ENCODE measurements at places on chromosomes 2 and 18.

DNA sequence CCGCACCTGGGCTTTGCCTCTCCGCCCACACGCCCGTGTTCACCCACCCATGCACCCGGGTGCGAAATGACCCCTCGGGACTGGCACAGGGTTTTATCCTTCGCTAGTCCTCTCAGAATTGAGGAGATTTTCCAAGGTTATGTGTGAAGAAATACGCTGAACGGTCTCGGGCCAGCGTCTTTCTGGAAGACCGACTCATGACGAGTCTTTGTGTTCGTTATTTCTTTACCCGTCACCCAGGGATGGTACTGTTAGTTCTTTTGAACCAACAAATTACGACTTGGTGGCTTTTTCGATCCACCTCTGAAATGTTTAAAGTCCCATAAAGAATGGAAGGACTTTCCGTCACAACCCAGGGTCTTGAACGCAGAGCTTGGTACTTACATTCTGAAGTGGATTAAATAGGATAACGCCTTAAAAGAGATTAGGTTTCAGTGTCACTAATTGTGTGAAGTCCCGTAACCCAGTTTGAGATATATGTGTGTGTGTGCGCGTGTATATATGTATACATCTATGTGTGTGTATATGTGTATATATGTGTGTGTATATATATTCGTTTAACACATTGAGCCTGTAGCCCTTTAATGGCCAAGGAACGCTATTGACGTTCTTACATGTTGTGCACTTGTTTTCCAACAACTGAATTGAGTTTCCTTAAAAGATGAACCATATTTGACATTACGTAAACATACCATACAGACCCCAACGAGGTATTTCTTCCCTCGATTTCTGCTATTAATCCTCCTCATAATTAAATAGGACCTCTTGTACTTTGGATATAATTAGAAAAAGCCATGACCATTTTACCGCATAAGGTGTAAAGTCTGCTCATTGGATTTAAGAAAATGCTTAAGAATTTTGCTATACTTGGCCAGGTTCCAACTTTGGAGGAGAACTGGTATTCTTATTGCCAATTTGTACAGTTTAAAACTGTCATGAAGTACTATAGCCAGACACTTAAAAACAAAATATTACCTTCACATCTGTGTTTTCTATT lies 889 bp downstream of the ZC3H15 start:
- DNase-seq, result no peak

DNA sequence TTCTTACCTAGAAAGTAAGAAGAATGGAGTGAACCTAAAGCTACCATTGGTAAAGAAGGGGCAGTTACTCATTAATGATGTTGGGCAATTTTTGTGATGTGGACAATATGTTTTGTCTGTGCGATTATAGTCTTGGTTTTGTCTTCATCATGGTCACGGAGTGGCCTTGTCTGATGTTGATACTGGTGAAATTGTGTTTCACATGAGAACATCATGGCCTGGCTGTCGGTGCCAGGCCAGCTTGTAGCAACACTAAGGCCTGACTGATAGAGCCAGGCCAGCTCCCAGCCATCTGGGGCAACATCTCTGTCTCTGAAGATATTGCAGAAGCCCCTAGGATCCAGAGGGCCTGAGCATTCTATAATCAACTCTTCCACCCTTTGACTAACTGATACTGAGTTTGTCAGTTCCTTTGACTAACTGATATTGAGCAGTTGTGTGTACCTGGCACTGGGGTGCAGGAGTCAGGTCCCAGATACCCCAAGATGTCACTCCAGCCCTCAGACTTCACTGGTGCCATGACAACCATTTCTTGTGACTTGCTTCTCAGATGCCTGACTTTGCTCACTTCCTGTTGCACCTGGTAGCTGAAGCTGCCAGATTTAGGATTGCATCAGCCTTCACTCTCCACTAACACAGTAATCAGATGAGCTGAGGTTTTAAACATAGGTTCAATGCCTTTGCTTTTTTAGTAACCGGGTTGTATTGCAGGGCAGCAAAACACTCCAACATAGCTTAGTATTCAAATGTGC lies 62.5 kb downstream of the RPIA start:
- no peak for DNase-seq

- DNase-seq, result no peak
Observed at GRCh38 chr2:61021228-61021660, 3.2 kb upstream of the PUS10 start.

DNA sequence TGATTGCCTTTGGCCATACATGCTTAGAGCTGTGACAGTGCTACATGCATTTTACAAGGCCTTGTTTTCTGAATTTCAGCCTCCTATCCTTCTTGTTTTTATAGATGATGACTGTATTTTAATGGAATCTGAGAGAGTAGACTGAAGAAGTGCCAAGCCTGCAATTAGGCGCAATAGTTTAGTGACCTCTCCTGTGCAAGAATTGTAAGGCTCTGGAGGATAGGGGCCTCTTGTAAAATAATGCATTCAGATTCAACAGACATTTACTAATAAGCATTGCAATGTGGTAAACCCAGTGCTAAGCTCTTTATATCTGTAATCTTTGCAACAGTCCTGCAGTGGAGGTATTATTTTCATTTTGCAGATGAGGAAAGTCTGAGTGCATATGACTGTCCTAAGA lies 105.5 kb downstream of the TDRD15 start:
- no peak for DNase-seq

- DNase-seq, result no peak
Observed at GRCh38 chr2:53353135-53354114, 414.2 kb upstream of the CHAC2 start.

All from glutamatergic neuron (in vitro differentiated cells).